ENCODE measurements at places on chromosomes 6 and 20. TPM values are rescaled to one million over a fixed set of nuclear protein-coding genes. Genes with fewer than 3 reads are reported as not detected.

The SYNE1 gene
- total RNA-seq, result 411 TPM

The ARMC2 gene
- 6.8 TPM for total RNA-seq

The HUS1B gene
- 4.4 TPM for total RNA-seq

The SUN5 gene
- not detected for total RNA-seq

DNA sequence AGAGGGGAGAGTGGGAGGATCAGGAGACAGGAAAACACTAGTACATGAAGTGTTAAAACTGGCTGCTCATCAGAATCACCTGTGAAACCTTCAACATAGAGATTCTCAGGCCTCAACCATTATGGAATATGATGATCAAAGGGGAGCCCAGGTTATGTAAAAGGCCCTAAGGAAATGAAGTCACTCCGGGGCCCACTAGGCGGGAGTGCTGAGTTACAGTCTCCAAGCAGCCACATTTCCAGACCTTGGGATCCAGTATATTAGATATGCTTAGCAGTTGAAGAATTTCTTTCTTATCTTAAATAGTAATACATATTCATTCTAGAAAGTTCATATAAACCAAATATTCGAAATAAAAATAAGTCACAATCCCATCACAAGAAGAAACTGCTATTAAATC lies 476.3 kb downstream of the PRKN start:
- H3K4me1 ChIP-seq, result no peaks in the 10 kb centered on the region
- no peak for DNase-seq
- no peak overlapping the region for H3K27ac ChIP-seq
- no peak overlapping the region for H3K4me3 ChIP-seq
- H3K36me3 ChIP-seq, result no peaks in the 10 kb centered on the region

GRCh38 chr20:37558779-37559178 lies 31.1 kb upstream of the BLCAP start:
- no peak for DNase-seq
- H3K36me3 ChIP-seq, result no peaks in the 10 kb centered on the region
- no peak overlapping the region for H3K27ac ChIP-seq
- H3K27me3 ChIP-seq, result no peaks in the 10 kb centered on the region
- no peaks in the 10 kb centered on the region for H3K4me1 ChIP-seq

- no peaks in the 10 kb centered on the region for H3K27me3 ChIP-seq
- no peak for DNase-seq
- no peak overlapping the region for H3K4me3 ChIP-seq
- H3K4me1 ChIP-seq, result peaks cover 23% of the 10 kb centered on the region
Observed at GRCh38 chr6:26539071-26539615, 977 bp downstream of the HMGN4 start.

Measured in thyroid gland (tissue), 4 donors.